Cortex of kidney (tissue), 1 donor: ENCODE measurements at places on chromosomes 11 and 22.

GRCh38 chr11:93770160-93770559 lies 13.9 kb upstream of the MED17 start:
- DNase-seq, result no peak

DNA sequence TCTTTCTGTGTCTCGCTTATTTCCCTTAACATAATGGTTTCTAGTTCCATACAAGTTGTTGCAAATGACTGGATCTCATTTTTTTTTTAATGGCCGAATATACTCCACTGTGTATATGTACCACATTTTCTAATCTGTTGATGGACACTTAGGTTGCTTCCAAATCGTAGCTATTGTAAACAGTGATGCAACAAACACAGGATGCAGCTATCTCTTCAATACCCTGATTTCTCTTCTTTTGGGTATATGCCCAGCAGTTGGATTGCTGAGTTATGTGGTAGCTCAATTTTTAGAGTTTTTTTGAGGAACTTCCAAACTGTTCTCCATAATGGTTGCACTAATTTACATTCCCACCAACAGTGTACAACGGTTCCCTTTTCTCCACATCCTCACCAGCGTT lies 100.4 kb upstream of the CHORDC1 start:
- DNase-seq, result no peak

- no peak for DNase-seq
Measured at GRCh38 chr11:119121811-119122124, 388 bp downstream of the HINFP start.

DNA sequence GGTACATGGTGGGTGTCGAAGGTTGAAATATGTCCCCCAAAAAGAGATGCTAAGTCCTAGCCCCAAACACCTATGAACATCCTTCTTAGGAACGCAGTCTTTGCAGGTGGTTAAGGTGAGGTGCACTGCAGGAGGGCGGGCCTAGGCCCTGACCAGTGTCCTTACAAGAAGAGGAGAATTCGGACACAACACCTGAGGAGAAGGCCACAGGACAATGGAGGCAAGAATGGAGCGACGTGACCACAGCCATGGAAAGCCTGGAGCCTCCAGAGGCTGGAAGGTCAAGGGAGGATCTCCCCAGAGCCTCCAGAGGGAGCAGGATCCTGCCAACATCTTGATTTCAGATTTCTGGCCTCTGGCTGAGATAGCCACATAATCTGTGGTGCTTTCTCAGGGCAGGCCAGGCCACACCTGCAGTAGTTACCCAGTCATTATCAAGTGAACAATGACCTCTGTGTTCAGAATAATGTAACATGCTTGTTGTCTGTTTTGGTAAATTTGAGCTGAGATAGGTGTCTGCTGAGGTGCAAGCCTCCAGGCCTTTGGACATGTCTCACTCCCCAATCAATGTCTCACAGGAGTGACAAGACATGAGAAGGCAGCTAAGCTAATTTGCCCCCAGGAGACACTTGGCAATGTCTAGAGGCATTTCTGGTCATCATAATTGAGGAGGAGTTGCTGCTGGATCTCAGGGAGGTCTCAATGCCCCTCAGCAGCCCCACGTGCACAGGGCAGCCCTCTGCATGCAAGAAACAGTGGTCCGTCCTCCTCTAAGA lies 498.9 kb downstream of the BRD1 start:
- no peak for DNase-seq

DNA sequence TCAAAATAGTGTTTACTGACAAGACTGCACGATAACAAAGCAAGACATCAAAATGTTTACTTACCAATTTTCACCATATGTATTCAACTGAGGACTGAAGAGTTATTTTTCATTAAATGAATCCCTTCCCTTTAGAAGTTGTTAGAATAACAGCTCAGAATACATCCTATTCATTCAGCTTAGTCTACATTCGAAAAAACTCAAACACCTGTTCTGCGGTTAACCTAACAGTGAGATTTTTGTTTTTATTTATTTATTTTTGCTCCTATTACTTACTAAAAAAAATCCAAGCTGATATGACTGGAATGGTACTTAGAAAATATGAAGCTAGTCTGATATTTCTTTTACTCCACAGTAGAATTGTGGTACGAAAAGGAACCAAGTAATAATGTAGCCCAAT lies 10.0 kb downstream of the KCNA4 start:
- no peak for DNase-seq
